ENCODE measurements at places on chromosomes 11 and 22.

GRCh38 chr22:17562906-17563870 is at the start of gene SLC25A18:
SLC25A18 (plus strand) TSS chr22:17563498; CDS start chr22:17579945, 16,447 bp downstream.
- DNase-seq: no peak

DNA sequence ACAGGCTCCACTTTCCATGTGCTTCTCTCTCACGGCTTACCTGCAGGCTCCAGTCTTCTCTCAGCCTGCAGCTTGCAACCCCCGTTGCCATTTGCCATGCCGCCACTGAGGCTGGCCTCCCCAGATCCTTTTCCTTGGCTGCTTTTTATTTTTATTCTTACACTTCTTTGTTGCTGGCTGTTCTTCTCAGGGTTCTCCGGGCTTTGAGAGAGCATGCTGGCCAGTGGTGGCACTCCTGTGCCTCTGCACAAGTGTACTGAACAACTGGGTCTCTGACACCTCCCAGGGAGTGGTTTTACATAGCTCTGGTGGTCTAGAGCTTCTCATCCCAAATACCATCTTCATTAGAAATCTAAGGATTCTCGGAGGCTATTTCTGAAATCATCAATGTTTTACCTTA is 241.7 kb upstream of the MTNR1B start:
- DNase-seq: no peak

- no peak for DNase-seq
Measured at GRCh38 chr11:78548911-78549590, 25.6 kb downstream of the NARS2 start.

DNA sequence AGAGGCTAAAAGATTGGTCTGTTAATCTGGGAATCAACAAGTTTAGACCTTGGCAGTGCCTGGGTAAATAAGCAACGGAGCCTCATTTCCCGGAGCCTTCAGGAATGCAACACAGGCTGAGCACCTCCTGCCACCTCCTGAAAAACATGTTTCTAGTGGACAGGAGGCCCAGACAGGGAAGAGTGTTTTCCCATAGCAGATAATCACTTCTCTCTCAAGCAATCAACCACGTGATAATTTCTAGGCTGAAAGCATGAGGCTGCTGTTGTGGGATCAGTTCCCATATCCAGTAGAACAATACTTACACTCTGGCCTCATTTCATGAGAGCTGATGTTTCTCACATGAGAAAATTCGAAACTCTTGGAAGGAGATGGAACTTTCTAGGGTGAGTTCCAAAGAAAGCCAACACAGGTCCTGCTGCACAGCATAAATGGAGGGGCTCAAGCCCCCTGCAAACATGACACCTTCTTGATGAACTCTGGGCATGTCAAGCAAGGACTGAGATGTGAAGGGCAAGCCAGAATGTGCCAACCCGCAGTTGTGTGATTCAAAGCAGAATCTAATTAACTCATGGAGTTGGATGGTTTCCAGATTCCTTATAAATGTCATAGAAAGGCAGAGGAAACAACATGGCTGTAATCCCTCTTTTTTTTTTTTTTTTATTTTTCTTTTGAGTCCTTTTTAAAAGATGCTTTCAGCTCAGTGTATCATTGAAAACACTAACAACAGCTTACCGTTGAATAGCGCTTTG is 228.5 kb upstream of the SESN3 start:
- no peak for DNase-seq

GRCh38 chr11:113876074-113876797 is 864 bp upstream of the USP28 start:
- DNase-seq: no peak

DNA sequence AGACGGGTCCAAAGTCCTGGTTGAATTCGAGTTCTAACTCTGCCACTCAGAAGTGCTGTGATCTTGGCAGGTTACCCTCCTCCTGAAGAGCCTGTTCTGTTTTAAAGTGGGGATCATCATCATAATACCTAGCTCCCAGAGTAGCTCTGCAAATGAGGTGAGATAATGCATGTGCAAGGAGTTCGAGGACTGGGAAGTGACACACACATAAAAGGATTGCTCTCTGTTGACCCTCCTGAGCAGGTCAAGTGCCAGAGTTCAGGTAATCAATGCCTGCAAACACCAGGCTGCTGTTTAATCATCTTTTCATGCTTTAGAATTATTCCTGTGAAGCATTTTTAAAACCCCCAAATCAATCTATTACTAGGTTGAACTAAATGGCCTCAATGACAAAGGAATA is 19.9 kb downstream of the RCN1 start:
- no peak for DNase-seq

DNA sequence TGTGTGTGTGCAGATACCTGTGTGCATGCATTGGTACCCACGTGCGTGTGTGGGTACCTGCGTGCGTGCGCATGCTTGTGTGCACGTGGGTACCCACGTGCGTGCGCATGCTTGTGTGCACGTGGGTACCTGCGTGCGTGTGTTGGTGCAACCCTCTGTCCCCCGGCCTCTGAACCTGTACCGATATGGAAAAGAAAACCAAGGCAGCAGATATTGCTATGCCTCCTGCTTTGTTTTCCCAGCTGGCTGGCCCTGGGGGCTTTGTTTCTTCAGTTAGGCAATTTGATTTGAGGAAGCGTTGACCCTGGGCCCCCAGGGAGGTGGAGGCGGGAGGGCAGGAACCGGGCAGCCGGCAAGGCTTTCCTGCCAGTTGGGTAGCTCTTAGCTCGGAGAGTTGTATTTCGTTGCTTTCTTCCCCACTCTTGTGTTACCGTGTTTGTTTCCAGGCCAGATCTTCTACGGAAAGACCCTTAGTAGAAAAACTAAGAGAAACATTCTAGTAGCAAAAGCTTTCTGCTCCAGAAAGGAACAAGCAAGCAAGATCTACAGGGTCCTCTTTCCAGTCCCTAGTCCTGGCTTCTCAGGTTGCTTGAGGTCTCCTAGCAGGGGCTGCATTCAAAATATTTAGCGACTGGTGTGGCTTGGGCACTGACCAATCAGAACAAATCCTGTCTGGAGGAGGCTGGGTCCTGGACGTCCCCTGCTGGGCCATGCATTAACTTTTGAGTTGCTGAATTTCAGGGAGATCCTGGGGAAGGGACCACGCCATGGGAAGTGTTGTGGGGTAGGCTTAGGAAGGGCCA is 26.3 kb upstream of the SORL1-AS1 start:
- no peak for DNase-seq

All from stimulated activated CD4-positive, alpha-beta T cell treated with anti-CD3 and anti-CD28 coated beads, Interleukin-4, amount 100 ng/mL, for 4 hours (primary cell).